ENCODE measurements at places on chromosomes 2 and 18. TPM values are rescaled to one million over a fixed set of nuclear protein-coding genes. Genes with fewer than 3 reads are reported as not detected.

DNA sequence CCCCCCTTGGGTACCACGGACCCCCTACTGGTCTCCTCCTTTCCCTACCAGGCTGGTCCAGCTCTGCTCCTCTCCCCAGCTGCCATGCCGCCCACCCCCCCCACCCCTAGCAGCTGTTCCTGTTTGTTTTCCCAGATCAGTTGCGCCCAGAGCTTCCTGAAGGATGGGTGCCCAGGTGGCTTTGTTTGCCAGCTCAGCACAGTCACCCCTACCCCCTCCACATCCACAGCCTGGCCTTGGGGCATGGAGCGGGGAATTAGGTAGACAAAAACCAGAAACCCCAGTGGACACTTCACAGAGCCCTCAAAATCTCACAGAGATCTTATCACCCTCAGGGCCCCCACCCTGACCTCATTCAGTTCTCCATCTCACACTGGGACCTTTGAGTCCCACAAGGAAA lies 3.7 kb upstream of the CRYBA2 start:
- no peak for DNase-seq

GRCh38 chr2:145593280-145593679 lies 1073.4 kb upstream of the ZEB2 start:
- DNase-seq, result no peak

GRCh38 chr2:85692039-85692645 lies 2.0 kb upstream of the GNLY start:
- DNase-seq, result no peak

DNA sequence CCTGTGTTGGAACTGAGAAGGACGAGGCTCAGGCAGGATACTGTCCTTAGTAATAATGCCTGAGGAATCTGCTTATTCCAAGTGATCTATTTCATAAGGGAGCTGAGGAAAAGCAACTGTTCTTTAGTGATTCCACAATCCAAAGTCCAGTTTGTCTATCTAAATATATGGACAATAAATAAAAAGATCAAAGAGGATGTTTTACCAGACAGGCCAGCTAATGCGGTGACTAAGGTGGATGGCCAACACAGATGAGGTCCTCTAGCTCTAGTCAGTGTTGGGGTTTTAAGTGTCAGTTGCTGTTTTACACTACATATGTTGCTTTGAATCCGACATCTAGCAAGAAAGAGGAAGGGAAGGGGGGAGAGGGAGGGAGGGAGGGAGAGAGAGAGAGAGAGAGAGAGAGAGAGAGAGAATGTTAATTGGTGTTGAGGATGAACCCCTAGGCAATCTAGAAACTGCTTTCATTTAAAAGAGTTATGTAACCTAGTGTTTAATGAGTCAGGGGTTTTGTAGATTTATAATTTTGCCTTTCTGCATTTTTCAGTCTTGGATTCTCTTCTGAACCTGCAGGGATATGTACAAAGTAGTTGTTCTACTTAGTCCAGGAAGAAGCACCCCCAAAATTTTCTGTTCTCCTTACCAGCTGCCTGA lies 27.0 kb upstream of the SCN1A start:
- no peak for DNase-seq

- DNase-seq, result no peak
Measured at GRCh38 chr2:236936446-236936940, 149.2 kb upstream of the COPS8 start.

DNA sequence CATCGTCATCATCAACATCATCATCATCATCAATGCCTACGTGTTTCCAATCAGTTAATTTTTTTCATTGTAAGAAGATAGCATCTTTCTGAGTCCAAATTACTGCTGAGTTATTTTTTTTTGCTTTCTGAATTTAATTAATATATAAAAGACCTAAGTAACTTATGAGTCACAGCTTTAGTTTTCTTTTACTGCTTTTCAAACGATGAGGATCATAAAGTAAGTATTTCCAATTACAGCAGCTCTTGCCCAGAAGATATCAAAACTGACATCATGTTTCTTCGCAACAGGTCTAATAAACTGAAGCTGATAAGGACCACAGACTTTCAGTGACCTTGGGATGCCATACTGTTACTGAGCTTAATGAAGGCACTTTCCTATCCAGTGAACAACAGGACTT lies 442.2 kb downstream of the DSEL start:
- DNase-seq, result no peak

DNA sequence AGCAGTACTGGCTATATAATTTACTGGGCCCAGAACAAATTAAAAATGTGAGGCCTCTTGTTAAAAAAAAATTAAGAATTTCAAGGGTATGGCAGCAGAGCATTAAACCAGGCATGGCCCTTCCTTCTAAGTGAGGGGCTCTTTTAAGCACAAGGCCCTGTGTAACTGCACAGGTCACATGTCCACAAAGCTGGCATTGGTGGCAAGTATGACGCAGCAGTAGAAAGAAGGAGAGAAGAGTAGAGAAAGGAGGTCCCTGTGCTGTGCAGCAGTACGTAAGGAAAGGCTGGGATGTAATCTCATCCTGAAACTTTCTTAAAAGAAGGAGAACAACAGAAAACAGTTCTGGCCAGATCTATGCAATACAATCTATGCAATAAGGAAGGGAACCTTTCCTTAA lies 51.2 kb downstream of the MBD2 start:
- DNase-seq, result no peak

DNA sequence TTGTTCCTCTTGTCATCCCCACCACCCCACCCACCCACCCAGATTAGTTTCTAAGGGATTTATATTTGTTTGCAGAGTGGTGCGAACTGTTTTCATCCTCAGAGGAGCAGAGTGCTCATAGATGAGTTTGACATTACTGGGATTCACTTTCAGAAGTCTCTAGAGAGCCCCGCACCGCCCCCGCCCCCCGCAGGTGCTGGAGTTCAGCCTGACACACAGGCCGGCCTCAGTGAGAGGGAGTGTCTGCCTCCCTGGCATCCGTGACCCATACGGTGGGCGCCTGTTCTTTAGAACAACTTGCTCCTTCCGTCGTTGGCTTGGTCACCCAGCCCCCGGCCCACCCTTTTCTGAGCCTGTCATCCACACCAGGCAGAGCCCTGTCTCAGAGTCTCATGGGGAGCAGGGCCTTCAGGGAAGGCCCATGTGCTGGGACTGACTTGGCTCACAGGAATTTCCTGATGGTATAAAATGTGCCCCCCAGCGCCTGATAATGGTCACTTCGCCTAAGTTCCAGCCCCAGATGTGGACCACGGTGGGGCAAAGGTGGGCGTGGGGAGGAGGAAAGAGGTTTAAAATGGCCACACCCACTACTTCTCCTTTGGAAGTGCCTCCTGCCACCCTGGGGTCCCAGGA lies 44.3 kb downstream of the HPCAL1 start:
- no peak for DNase-seq

DNA sequence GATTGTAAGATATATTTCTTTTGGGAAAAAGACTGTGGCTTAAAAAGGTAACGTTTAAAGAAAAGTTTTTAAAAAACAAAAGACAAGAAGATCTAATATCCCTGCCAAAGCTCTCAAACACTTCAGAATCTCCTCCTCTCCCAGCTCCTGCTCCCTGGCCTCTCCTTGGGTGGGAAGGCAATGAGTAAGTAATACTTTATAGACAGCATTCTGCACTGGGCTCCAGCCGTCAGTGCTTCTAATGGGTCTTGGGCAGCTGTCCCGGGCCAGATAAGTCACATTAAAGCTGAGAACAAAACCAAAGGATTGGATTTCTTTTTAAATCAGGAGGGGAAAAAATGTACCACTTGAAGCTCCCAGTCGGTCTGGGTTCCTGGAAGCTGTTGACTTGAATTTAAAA lies 133.7 kb downstream of the ALPK2 start:
- DNase-seq, result no peak

Gene PCARE
- not detected for total RNA-seq

Gene MAT2A
- 178 TPM for total RNA-seq
